ENCODE measurements at places on chromosomes 4 and X. TPM values are rescaled to one million over a fixed set of nuclear protein-coding genes. Genes with fewer than 3 reads are reported as not detected.

The TMPRSS11D gene
- total RNA-seq, result not detected

GRCh38 chr4:123350191-123350544 is 46.4 kb upstream of the SPRY1 start:
- no peak for DNase-seq

The PARM1 gene
- total RNA-seq, result 74.4 TPM

DNA sequence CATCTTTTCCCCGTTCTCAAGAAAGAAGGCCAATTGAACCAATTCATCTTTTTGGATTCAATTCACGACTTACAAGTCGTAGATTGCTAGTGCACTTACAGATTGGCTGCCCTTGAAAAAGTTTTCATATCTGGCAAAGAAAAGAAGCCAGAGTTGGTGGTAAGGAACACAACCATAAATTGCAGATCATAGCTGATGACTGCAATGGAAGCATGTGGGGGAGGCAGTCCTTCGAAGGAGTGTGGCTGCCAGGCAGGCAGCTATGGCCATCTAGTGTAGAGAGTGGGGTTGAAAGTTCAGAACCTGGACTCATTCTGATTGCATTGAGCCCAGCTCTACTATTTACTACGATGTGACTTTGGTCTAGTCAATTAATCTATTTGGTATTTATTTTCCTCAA is 4.5 kb downstream of the GPM6A start:
- DNase-seq, result no peak

- no peak for DNase-seq
Measured at GRCh38 chr4:7960790-7961655, 21.4 kb upstream of the AFAP1 start.

- DNase-seq, result no peak
Measured at GRCh38 chr4:17097362-17097761, 198.9 kb upstream of the LDB2 start.

The SOWAHB gene
- 0.08 TPM for total RNA-seq

The F8A2 gene
- not detected for total RNA-seq

- no peak for DNase-seq
Measured at GRCh38 chr4:42945874-42946273, 53.4 kb downstream of the GRXCR1 start.

The PNMA6F gene
- total RNA-seq, result not detected

The RENBP gene
- 8.6 TPM for total RNA-seq

DNA sequence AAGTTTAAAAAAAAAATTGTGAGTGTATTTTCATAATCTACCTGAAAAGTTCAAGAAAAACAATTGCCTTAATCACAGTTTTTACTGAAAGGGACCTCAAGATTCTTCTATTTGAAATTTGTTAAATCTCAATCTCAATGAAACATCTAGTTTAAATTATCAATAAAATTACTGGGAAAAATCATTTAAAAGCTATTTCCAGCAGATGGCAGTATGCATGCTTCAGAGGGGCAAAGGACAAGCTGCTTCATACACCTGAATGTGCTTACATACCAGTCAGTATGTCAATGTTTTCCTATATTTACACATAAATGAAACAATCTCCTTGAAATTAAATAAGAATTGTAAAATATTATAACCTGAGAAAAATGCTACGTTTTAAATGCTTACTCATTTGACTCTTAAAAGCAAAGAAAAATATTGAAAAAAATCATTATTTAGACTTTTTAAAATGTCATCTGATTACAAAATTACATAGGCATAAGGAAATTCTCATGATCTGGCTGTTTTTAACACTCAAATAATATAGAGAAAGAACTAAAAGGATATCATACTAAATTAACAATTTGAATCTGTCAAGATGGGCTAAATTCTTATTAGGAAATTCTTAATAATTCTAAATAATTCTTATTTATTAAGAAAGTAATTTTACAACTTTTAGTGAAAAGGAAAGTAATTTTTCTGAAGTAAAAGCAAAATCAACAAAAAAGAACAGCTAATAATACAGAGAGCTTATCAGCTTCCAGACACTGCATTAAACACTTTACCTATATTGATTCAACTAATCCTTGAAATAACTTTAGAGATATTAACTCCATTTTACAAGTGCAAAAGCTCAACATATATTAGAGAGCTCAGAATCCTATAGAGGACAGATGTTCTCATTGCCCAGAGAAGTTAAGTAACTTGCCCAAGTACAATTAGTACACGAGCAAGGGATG is 242.1 kb downstream of the ADAMTS3 start:
- DNase-seq, result no peak

The HCCS gene
- 56.0 TPM for total RNA-seq

DNA sequence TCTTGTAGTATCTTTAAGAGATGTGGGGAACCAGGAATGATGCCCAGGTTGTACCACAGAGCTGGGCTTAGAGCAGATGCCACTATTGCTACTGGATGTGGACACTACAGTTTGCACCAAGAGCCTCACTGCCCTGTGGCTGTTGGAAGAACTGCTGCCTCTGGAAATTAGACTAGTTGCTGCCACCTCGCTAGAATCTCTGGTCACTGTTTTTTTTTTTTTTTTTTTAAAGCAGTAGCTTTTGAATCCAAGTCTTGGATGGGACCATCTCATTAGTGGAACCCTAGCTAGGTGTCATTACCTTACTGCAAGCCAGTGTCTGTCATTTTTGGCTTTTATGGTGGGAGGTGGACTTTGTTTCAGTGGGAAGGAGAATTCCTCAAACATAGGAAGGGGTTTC is 105.5 kb downstream of the ARHGAP10 start:
- no peak for DNase-seq

- DNase-seq, result no peak
Measured at GRCh38 chr4:7323461-7323871, 111.3 kb downstream of the PSAPL1 start.

DNA sequence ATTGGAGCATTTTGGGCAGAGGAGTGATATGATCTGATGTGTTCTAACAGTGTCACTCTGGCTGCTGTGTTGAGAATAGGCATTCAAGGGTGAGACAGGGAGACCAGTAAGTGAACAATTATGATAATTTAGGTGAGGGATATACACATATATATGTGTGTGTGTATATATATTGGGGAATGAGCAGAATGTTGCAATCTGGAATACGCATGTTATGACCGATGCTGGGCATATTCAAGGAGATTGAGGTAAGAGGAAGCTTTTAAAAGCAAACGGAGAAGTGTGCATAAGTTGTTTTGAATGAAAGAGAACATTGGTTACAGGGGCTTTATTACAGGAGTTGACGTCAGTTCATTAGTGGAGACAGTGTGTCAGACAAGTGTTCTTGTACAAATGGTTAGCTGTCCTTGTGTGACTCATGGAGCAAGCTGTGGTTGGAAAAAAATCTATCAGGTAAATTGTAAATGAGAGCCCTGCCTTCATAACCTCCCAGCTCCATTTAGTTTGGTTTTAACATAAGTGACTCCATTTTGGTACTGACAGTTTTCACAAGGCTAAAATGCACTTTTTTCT is 442.5 kb upstream of the LCORL start:
- no peak for DNase-seq

DNA sequence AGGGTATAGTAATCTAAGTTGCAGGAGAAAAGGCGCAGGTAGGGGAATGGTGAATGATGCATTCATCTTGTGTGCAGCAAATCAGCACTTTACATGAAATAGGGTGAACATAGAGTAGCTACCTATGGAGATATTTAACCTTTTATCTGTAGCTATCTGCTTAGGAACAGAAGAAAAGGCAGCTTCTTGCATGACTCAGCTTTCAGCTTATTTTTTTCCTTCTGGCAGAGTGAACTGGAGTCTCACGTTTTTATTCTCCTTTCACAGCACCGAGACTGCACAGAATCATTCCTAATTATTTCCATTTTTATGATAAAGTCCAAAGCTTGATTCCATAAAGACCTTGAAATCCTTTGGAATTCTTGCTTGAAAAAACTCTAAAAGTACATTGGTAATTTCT is 4.8 kb upstream of the SCOC start:
- DNase-seq, result no peak

The UCP1 gene
- not detected for total RNA-seq

The RHOXF2B gene
- not detected for total RNA-seq

DNA sequence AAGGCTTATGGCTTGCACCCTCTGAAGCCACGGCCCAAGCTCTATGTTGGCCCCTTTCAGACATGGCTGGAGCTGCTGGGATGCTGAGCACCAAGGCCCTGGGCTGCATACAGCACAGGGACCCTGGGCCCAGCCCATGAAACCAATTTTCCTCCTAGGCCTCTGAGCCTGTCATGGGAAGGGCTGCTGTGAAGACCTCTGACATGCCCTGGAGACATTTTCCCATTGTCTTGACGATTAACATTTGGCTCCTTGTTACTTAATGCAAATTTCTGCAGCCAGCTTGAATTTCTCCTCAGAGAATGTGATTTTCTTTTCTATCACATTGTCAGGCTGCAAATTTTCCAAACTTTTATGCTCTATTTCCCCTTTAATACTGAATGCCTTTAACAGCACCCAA is 844.7 kb downstream of the PCDH18 start:
- no peak for DNase-seq

- DNase-seq, result no peak
Measured at GRCh38 chr4:54542540-54543041, 115.2 kb upstream of the KIT start.

- DNase-seq, result no peak
Measured at GRCh38 chrX:46628460-46629371, 55.2 kb downstream of the CHST7 start.

- peak; percentile 90 for DNase-seq
Measured at GRCh38 chrX:41009850-41010846, 75.1 kb upstream of the USP9X start.

The STATH gene
- total RNA-seq, result not detected

DNA sequence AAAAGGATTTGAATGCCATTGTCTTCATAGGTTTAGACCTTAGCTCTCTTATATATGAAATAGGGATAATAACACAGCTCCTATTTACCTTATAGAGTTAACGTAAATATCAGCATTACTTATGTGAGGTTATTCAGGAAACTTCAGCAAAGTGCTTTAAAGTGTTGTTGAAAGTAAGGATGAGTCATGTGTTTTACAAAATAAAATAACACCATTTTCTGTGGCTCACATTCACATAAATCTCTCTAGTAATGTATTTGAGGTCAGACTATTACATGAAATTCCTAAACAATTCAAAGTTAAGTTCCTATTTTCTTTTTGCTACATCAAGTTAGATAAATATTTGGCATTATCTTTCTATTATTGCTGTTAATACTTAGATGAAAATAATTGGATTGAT is 2.9 kb downstream of the GNRHR start:
- no peak for DNase-seq

- DNase-seq, result no peak
Measured at GRCh38 chr4:72374159-72374558, 194.9 kb downstream of the ADAMTS3 start.

DNA sequence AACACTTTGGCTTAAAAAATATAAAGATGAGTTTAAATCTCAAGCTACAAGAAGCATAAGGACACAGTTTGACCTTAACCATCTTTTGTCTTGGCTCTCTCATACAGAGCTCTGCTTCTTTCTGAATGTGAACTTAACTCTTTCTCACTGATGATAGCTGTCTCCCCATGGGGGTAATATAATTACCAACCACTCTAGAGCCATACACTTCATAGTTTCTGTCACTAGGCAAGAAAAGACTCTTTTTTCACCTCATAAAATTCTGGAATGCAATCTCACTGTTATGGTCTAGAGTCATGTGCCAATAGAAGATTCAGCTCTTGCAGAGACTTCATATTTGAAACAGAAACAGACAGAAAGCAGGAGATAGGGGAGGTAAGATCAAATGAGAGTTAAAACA is 481.7 kb upstream of the AGA start:
- no peak for DNase-seq

DNA sequence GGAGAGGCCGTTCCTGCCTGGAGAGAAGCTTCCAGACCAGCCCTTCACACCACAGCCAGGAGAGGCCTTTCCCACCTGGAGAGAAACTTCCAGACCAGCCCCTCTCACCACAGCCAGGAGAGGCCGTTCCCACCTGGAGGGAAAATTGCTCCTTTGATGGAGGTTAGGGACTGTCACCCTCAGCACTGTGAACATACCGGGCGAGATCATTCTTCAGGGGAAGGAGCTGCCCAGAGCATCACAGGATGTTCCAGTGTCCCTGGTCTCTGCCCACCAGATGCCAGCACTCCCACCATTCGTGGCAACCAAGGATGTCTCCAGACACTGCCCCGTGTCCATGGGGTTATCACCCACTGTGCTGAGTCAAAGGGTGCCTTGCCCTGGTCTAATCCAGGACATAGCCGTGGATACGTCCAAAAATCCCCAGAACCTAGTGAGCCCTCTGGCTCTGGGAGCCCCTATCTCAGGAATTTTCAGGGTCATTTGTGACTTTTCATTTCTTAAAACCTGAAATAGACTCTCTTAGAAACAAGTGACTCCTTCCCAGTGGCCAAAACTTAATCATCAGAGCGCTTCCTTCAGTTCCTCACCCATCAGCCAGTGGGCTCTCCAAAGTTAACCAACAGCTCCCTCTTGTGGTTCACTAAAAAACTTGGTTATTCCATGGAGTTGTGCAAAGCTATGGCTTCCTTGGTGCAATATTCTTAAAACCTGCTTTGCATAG is 80.2 kb downstream of the CRMP1 start:
- DNase-seq, result peak; percentile 12

DNA sequence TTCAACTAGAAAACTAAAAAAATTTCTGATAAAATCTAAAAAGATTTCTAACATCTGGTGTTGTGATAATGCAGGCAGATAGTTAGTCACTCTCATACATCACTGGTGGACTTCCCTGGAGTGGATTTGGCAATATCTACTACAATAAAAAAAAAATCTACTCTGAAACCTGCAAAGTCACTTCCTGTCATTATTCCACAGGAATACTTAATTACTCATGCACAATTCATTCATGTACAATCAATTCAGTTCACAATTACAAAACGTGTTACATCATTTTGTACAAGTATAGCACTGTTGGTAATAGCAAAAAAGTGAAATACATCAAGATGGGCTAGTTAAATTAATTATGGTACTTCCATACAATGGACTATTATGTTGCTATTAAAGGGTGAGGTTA is 16.5 kb upstream of the RHOH start:
- DNase-seq, result no peak

The DMD gene
- 256 TPM for total RNA-seq

GRCh38 chr4:42724451-42724850 is 67.5 kb upstream of the ATP8A1 start:
- no peak for DNase-seq

The SSX2 gene
- not detected for total RNA-seq

DNA sequence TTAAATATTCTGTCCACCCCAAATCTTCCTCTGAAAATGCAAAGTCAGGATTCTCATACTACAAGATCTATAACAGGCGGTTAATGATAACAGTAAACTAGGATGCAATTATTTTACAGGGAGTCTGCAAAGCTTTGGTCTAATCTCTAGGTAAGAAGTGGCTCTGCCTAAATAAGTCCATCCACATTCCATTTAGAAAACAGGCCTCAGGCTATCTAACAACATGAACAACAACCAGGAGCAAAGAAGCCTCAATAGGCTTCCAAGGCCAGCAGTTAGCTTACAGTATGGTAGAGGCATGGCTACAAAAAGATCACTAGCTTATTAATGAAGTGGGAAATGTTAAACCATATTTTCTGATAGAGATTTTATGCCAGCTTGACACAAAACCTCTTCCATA is 6.4 kb downstream of the MAB21L2 start:
- DNase-seq, result no peak

- no peak for DNase-seq
Measured at GRCh38 chr4:99847362-99847976, 30.8 kb downstream of the DAPP1 start.

Data from cardiac septum (tissue), 1 donor.